RCC 7860 (cell line): ENCODE measurements at places on chromosomes 5 and 9.

- no peak for DNase-seq
Observed at GRCh38 chr5:126852841-126853271, 75.9 kb downstream of the LMNB1 start.

GRCh38 chr9:117487555-117488175, 72.8 kb upstream of the ASTN2 start:
- DNase-seq, result peak; percentile 32

DNA sequence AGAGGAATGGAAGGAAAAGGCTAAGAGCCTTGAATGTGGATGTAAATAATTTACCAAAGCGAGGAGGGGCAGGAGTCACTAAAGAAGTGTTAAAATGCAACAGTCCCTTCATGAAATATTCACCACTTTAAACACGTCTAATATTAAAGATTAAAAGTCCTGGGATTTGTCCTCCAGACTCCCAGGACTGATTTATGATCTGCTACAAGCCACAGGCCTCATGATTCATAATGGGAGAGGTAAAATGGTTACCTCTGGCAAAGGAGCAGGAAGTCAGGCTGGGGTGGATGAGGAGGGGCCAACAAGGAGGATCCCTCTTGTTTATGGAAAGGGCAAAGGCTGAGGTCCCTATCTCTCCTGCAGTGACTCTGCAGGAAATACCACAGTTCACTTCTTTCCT, 292.4 kb downstream of the TRIM32 start:
- peak; percentile 96 for DNase-seq

GRCh38 chr9:110918316-110919049, 119.8 kb downstream of the LPAR1 start:
- peak; percentile 56 for DNase-seq
